Activated T-helper 17 cell treated with anti-CD3 and anti-CD28 coated beads, Interleukin-2, amount 50 U/mL, for 72 hours (primary cell): ENCODE measurements at places on chromosomes 4 and X. TPM values are rescaled to one million over a fixed set of nuclear protein-coding genes. Genes with fewer than 3 reads are reported as not detected.

Gene ZNF732
- total RNA-seq, result not detected

Gene NHS
- total RNA-seq, result 0.04 TPM

Gene DMP1
- total RNA-seq, result not detected

Gene PNMA3
- total RNA-seq, result 1.8 TPM

Gene AKAP17A
- total RNA-seq, result 54.3 TPM

Gene FDCSP
- total RNA-seq, result not detected

Gene ASB5
- not detected for total RNA-seq

Gene SASH3
- total RNA-seq, result 103 TPM

Gene PSAPL1
- not detected for total RNA-seq

Gene PCSK1N
- 3.7 TPM for total RNA-seq

Gene MSMO1
- 71.4 TPM for total RNA-seq

Gene PLK4
- total RNA-seq, result 51.3 TPM

Gene SPARCL1
- not detected for total RNA-seq

Gene SSX2
- total RNA-seq, result not detected

Gene ARSH
- 0.26 TPM for total RNA-seq

Gene DDIT4L
- total RNA-seq, result 1.8 TPM

Gene CAPN6
- total RNA-seq, result not detected

Gene TMEM47
- total RNA-seq, result not detected

Gene CNKSR2
- 3.2 TPM for total RNA-seq

Gene ATXN3L
- total RNA-seq, result not detected

Gene F11
- not detected for total RNA-seq

Gene SPANXD
- not detected for total RNA-seq

Gene SH2D1A
- total RNA-seq, result 45.5 TPM

Gene NR0B1
- total RNA-seq, result not detected

Gene HOPX
- total RNA-seq, result 53.6 TPM

Gene UTP14A
- total RNA-seq, result 16.8 TPM

Gene MMRN1
- total RNA-seq, result 0.37 TPM

Gene USP46
- total RNA-seq, result 8.6 TPM
